Stimulated activated CD8-positive, alpha-beta memory T cell treated with anti-CD3 and anti-CD28 coated beads, Interleukin-2, amount 100 ng/mL, for 1 hour (primary cell): ENCODE measurements at places on chromosomes 3 and 15.

DNA sequence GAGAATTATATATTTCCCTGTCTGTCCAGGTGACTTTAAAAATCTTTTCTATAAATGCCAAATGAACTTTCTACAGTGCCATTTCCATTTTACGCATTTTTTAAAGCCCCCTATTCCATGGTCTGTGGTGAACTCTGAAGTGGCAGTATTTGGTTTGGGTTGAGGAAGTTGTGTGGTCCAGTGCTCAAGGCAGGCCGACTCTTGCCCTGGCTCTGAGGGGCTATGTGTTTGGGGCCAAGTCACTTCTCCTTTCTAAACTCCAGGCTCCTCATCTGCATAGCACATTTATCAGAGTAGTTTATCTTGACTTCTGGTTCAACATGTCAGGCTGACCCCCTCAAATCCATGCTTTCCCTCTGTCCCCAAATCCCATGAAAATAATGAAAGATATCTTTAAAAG is 14.1 kb downstream of the TTC21A start:
- DNase-seq = no peak

DNA sequence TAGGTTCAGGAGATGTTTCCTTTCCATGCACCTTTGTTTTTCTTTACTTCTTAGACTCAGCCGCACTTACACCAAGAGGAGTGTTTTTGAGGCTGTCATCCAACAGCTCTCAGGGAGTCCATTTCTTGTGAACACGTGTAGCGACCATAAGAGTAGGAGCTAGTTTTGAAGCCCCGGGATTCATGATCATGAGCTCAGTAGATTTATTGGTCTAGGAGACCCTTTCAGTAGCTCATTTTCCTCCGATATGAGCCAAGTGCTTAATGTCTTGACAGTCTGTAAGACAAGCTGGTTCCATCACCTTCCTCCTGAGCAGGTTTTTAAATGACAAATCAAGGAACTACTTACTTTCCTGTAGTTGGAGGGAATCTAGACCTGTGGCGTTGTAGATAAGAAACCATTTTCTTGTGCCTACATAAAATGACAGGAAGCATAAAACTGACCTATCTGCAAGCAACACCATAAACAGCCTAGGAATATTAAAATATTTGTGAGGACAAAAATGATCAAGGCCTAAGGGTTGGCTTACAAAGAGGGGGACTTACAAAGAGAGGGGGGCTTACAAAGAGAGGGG is 172.6 kb upstream of the BHLHE40 start:
- no peak for DNase-seq

GRCh38 chr3:102018551-102018950 is 169.2 kb downstream of the NFKBIZ start:
- no peak for DNase-seq

GRCh38 chr15:51629612-51630011 is 7.0 kb upstream of the DMXL2 start:
- DNase-seq = no peak

DNA sequence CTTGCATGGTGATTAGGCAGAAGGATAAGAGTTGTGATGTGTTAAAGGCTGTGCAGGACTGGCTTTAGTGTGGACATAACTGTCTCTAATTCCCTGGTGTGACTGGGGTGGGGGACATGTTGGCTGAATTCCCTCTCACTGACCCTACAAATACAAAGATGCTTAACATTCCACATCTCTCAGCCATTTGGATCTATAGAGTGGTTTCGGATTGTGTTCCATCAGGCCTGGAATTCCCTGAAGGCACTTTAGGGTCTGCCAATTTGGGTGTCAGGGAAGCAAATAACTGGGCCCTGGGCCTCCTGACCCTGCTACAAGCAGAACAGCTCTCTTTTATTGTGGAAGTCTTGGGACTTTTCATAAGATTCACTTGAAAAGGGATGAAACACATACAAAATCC is 56.2 kb downstream of the ARHGEF26 start:
- DNase-seq = no peak

DNA sequence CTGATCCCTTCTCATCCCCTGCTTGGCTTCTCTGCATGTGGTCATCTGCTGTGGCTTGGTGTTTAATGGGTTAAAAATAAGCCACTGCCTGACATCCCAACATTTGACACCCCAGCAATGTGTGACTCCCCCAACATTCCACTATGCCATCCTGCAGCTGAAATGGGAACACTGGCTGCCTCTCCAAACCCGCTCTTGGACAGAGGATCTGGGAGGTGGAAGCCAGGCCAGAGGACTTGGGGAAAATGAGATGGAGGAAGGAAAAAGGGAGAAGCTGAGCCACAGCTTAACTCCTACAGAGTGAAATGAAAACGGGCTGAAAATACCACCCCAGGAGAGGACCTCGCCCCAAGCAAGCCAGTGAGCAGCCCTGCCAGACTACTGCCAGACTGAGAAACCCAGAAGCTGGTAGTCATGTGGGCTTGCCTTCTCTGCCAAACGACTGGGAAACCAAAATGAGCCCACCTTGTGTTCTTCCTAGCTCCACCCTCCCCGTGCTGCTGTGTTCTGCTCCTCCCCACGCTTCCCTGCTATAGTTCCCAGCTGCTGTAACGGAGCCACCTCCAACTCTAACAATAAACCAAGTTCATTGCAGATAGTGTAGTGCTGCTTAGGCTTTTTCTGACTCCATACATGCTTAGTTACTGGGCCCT is 13.7 kb downstream of the MAP1A start:
- DNase-seq = no peak

DNA sequence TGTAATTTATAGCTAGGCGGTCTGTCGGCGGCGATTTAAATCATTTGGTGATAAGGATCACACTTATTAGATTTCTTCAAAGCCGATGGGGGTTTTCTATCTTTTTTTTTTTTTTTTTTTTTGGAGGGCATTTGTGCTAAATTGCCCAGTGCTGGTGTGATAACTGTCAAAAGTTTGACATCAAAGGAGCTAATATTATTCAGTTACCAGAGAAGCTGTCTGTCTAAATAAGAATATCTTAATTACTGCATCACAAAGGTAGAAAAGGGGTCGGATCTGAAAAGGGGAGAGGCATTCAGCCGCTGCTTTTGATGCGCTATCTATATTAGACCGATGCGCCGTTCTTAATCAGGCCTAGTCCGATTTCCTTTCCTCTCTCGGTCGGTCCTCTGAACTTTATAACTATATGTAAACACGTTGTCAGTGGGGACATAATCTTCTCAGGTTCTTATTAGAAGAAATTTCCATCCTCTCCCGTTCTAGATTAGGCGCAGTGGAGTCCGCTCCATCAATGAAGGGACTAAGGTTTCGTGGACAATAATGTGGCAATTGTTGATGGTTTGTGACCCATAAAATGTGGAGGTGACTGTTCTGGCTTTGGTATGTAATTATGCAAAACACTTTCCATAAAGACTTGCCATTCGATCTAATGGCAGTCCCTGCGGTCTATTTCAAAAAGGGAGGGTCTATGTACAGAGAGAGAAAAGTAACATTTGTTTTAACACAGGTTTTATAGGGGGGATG is 31.7 kb downstream of the NR2F2 start:
- DNase-seq = no peak

DNA sequence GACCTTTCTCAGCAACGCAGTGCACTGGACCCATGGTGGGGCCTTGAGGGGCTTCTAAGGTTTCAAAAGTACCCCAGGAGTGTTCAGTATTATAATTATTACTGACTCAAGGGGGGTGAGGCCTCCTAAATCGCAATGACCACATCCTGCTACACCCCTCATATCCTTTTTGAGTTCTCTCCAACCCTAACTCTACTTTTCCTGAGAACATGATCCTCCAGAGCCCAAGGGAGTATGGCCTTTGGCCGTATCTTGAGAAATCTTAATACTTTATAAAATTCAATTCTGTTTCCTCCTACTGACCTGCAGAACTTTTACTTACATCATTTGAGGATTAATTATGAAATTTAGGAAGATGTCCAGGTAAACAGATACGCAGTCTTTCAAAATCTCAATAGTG is 30.4 kb upstream of the RARRES1 start:
- no peak for DNase-seq

DNA sequence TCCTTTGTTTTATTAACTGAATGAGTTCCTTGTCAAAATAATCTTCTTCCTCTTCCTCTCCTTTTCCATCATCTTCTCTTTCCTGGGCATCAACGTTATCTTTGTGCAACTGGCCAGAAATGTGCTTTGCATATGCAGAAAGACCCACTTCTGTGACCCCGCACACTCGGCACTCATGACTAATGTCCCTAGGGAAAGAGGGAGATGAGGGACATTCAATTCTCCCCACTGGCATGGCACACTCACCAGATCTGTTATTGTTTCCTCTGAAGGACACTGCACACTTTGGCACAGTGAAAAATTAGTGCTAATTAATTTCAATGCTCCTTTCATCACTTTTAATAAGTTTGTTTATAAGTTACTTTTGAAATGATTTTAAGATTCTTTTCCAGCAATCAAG is 34.0 kb downstream of the ZNF106 start:
- no peak for DNase-seq
